ENCODE measurements at places on chromosomes 12 and 14.

- no peak for DNase-seq
- no peak overlapping the region for H3K27ac ChIP-seq
- H3K36me3 ChIP-seq: no peaks in the 10 kb centered on the region
- no peaks in the 10 kb centered on the region for H3K27me3 ChIP-seq
- H3K4me1 ChIP-seq: peaks cover 3% of the 10 kb centered on the region
These were observed 149.2 kb upstream of the FBXO33 start for GRCh38 chr14:39581474-39581873.

- no peak overlapping the region for H3K4me3 ChIP-seq
- H3K27me3 ChIP-seq: peaks cover 5% of the 10 kb centered on the region
- no peak overlapping the region for H3K27ac ChIP-seq
- H3K4me1 ChIP-seq: peaks cover 5% of the 10 kb centered on the region
- no peaks in the 10 kb centered on the region for H3K36me3 ChIP-seq
These were observed 84.5 kb upstream of the EGLN3 start for GRCh38 chr14:34035177-34035933.

- H3K4me3 ChIP-seq: no peak overlapping the region
- peak; percentile 60 for DNase-seq
- no peak overlapping the region for H3K27ac ChIP-seq
- H3K4me1 ChIP-seq: no peaks in the 10 kb centered on the region
- H3K27me3 ChIP-seq: no peaks in the 10 kb centered on the region
These were observed 251.4 kb upstream of the ATP2B1 start for GRCh38 chr12:89960011-89960507.

- peaks cover 2% of the 10 kb centered on the region for H3K4me1 ChIP-seq
- H3K27me3 ChIP-seq: peaks cover 21% of the 10 kb centered on the region
- DNase-seq: peak; percentile 37
These were observed 65.5 kb downstream of the SVOP start for GRCh38 chr12:108955225-108955835.

DNA sequence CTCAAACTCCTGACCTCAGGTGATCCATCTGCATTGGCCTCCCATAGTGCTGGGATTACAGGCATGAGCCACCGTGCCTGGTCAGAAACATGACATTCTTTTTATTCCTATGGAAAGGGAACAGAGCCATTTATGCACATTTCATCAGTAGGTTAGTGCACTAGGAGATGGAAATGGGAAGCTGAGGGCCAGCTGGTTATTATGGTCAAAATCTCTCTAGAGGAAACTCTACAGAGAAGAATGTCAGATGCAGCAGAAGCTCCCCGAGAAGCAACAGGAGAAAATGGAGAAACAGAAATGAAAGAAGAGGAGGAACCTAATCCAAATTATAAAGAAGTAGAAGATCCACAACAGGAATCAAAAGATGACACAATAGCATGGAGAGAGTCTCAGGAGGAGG lies 2.7 kb downstream of the CFAP251 start:
- no peak overlapping the region for H3K4me3 ChIP-seq
- DNase-seq: no peak
- H3K4me1 ChIP-seq: peaks cover 10% of the 10 kb centered on the region
- no peak overlapping the region for H3K27ac ChIP-seq
